NCI-H1105 (cell line): ENCODE measurements at places on chromosomes 7 and 10.

GRCh38 chr7:123573896-123574467, 16.4 kb upstream of the NDUFA5 start:
- no peak for DNase-seq

DNA sequence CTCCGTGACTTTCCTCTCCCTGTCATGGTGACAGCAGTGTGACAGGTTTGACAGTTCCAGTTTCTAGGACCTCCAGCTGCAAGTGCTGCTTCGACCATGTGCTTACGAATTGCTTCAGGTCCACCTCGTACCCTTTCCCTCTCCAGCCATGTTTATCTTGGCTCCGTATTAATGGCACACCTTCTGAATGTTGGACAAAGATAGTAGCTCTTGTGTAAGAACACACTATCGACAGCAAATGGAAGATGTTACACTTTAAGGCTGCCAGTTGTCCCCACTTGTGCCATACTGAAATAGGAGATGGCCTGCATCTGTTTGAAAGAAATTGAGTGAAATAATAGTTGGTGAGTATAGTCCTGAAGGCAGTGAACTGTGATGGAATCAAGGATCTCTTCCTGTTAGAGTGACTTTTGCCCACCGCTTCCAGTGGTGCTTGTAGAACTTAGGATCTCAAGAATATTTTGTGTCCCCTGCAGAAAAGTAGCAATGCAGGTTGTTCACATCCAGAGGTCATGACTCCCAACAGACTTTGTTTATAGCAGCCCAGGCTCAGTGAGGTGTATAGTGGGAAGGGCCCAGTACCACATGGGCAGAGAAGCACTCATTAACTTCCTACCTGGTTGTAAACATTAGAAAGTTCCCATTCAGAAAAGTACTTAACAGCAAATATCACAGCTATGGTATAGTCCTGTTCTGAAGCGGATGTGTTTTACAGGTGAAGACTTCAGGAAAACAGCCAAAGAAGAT, 629.7 kb upstream of the GALNT17 start:
- DNase-seq = no peak

- DNase-seq = peak; percentile 86
These were observed 44.5 kb downstream of the ICA1 start for GRCh38 chr7:8217200-8218068.

DNA sequence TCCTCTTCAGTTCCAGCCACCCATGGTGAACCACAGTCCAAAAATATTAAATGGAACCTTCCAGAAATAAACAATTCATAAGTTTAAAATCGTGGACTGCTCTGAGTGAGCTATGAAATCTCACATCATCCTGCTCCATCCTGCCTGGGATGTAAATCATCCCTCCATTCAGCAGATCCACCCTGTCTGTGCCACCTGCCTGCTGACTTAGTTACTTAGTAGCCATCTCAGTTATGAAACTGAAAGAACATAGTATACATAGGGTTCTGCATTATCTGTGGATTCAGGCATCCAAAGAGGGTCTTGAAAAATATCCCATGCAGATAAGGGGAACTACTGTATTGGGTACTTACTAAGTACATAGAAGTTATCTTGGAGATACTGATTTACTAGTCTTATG, 89.0 kb downstream of the ST8SIA6 start:
- no peak for DNase-seq

- DNase-seq = no peak
These were observed 106.2 kb downstream of the SNX10 start for GRCh38 chr7:26397796-26398426.

DNA sequence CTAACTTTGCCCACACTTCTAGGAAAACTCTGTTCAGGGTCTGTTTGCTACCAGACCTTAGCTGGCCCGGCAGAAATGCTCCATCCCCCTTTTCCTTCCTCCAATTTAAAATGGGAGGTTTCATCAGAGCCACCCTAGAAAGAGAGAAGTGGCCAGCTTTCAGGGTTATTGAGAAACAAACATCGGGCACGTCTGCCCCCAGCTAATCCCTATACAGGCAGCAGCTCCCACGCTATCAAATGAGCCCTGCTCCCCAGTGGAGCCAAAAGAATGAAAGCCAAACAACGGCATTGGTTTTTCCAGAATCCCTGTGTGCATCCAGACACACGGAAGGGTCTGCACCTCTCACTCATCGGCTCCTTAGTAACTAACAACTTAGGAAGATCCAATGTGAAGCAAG, 132.5 kb downstream of the GRID1 start:
- DNase-seq = no peak

GRCh38 chr7:130777426-130777825, 43.4 kb upstream of the KLF14 start:
- no peak for DNase-seq
